Spinal cord (tissue), 10 donors: ENCODE measurements at places on chromosomes 5 and 9. TPM values are rescaled to one million over a fixed set of nuclear protein-coding genes. Genes with fewer than 3 reads are reported as not detected.

The PHF24 gene
- 7.7 TPM for total RNA-seq

The XRCC4 gene
- 10.3 TPM for total RNA-seq

The TLN1 gene
- total RNA-seq = 135 TPM

The PKD2L2 gene
- not detected for total RNA-seq

The KLF4 gene
- total RNA-seq = 21.6 TPM

The GGTA1 gene
- 7.6 TPM for total RNA-seq
